Right ventricle myocardium superior (tissue), 1 donor: ENCODE measurements at places on chromosomes 12 and 14. TPM values are rescaled to one million over a fixed set of nuclear protein-coding genes. Genes with fewer than 3 reads are reported as not detected.

RD3L gene
- 26.4 TPM for total RNA-seq

RNF212B gene
- total RNA-seq = not detected

NELL2 gene
- total RNA-seq = 0.65 TPM

RHOJ gene
- 13.5 TPM for total RNA-seq

USP44 gene
- 0.73 TPM for total RNA-seq

CMAS gene
- total RNA-seq = 35.1 TPM

DNAL1 gene
- 11.5 TPM for total RNA-seq

DACT1 gene
- total RNA-seq = 2.4 TPM

GRCh38 chr12:7498809-7499208 lies 4.8 kb downstream of the CD163 start:
- DNase-seq = no peak

DNA sequence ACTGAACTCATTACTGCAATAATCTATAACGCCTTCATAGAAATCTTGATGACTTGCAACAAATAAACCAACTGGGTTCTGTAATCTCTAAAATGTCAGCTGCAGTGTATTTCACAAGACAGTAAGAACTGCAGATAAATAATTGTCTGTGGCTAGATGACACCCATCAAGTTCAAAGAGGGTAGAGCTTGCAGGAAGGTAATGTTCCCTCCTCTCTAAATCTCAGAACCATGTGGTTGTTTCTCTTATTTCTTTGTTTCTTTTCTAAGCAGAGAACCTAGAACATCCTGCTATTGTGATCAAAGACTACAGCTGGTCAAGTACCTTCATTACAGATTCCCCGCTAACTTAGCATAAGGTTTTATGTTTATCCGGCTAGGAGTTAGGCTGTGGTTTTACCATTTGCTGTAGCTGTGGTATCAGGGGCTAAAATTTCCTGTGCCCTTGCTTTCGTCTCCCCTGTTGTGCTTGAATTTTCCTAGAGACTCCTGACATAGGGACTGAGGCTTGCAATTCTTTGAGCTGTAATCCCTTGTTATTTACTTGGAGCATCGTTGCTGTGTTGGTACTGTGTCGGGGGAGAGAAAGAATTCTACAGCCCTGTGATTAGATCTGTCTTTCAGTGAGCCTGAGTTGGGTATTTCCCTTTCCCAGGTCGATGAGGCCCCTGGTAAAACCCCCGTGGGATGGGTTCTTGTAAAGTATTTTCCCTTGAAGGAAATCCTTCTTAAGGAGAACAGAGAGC lies 253.1 kb upstream of the BTG1 start:
- DNase-seq = no peak

DNA sequence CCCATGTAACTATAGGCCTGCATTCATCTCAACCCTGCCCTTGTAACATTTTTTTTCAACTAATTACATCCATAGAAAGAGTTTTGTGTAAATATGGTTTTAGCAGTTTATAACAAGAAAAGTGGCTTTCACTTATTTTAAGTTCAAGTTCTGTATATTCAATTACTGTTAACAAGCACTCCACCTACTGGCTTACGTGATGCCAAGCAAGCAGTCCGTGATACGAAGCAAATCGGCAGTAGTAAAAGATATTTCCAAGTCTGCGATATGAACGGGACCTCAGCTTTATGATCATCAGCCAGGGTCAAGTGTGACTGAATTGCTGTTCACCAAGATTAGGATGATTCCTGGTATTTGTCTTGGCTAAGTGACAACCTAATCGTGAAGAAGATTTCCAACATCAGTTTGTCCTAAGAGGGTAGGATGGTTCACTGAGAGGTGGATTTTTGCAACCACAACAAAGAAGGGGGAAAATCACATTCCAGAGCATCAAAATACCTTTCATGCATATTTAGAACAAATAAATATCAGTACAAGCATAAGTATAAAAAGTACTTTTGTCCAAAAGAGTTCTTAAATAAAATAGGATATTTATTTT lies 456.2 kb downstream of the FOXG1 start:
- no peak for DNase-seq

GRCh38 chr14:83120187-83120586 lies 1586.5 kb upstream of the SEL1L start:
- no peak for DNase-seq

DNA sequence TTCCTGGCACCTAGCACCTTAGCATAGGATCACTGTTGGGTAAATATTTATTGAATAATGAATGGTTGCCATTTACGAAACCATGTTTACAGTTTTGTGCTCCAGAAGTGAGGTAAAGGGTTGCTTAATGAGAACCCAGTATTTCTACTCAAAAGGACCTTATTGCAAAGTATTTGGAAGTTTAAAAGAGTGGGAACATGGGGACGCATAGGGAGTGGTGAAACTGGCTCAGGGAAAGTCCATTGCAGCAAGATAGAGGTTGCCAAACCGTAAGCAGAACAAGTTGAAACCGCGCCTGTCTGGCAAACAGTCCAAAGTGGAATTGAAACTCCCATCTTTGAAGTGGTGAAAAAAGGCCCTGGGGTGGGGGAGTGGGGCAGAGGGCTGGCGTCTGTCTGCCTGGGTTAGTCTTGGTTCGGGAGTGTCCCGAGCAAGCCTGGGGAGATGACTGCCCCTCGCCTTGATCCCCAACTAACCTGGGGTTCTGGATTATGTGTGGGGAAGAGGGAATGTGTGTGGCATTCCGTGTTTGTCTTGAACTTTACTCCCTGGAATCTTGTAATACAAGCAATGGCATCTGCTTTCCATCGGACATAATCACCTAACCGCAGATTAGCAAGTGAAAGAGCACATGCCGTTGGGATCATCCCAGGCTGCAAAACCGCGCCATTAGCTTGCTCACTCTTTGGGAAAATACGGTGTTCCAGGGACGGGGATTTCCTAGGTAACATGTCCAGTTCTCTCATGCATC lies 7.2 kb downstream of the ALDH2 start:
- peak; percentile 78 for DNase-seq

GRCh38 chr12:130800312-130800711 lies 38.7 kb downstream of the STX2 start:
- DNase-seq = no peak

DNA sequence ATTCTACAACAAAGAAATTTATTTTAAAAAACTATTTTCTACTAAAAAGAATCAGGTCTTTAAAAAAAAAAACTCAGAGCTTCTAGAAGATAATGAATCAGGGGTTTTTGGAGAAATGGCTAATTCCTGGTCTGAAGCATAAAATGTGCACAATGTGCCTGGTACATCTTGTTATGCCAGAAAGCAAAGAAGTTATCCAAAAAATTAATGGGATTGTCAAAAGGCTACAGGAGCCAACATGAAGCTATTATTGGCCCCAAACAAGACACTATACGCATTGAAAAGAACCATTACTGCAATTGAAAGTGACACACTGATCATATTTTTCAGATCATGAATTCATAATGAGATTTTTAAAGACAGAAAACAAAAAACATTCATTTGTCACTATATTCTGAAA lies 19.3 kb upstream of the TUBA1A start:
- DNase-seq = no peak

DNA sequence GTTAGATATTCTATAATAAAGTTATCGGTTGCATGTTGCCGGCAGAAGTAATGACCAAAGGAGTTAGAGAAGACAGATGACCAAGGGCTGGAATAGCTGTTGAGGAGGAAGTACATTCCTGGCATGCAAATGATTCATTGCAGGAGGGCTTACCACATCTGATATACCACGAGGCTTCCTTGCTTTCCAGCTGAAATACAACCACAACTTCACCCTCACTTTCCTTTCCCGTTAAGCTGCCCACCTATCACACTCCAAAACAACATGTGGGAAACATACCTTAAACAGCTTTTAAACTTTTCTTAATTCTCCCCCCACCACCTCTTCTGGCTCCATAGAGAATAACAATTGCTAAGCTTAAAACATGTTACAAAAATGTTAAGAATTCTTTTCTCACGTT lies 594.1 kb downstream of the NRXN3 start:
- no peak for DNase-seq

DNA sequence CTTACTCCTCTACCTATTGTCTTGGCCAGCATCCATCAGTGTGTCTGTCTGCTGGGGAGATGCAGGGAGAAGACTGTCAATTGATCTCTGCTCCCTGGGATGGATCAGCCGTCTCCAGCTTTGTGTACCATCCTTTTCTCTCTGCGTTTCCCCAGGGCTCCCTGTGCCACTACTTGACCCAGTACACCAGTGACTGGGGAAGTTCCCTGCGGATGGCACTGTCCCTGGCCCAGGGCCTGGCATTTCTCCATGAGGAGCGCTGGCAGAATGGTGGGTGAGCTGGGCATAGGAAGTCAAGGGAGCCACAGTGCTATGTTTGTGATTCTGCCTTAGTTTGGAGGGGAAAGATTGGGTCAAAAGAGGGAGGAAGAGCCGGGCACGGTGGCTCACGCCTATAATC lies 5.1 kb downstream of the AMHR2 start:
- DNase-seq = no peak
